ENCODE measurements at places on chromosomes 2 and 18. TPM values are rescaled to one million over a fixed set of nuclear protein-coding genes. Genes with fewer than 3 reads are reported as not detected.

LYPD1 gene
- polyA plus RNA-seq = 0.32 TPM

GRCh38 chr18:45745817-45746461 is 22.0 kb downstream of the SLC14A1 start:
- DNase-seq = no peak

DNA sequence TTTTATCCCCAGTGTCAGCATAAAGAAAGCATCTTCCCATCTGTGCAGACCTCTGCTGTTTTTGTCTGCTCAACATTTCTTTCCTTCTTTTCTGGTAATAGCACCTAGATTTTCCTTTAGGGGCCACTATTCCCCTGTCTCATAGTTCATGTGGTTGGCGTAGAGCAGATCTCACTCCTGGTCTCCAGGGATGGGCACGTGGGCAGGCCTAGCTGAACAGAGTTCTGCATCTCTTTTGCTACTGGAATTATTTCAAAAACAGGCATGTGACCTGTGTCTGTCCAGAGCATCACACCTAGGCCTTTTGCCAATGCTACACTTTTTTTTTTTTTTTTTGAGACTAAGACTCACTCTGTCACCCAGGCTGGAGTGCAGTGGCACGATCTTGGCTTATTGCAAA is 17.7 kb upstream of the ICOS start:
- DNase-seq = no peak

CYRIA gene
- polyA plus RNA-seq = 17.0 TPM

CHAC2 gene
- polyA plus RNA-seq = 2.8 TPM

ADCYAP1 gene
- polyA plus RNA-seq = 0.13 TPM

DNA sequence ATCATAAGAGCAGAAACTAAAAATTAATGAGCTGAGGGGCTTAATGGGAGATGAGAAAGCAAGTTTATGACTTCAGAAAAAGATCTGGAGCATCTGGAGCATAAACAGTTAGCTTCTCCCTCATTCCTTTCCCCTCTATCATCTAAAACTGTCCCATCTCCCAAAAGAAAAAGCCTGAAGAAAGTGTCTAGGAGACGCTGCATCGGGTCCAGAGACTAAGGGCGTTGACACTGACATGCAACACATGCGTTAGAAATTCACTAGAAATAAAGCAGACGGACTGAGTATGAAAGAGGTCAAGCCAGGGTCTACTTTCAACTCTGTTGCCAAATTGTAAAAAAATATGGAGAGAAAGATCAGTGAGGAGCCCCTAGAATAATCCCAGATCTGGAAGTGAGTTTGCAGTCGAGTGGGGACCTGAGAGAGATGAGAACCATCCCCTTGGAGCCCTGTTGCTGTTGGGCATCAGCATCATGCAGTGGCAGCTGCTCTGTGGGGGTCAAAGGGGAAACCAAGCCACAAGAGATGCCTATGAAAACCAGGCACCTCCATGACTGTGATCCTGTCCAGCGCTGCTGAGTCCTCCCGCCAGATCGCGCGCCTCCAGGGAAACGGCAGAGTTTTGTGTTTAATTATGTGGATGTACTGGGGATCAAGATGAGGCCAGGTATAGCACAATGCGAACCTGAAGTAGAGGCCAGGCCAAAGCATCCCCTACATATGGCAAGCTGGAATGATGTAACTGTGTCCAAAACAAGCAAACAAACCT is 13.9 kb downstream of the ANTXR1 start:
- DNase-seq = peak; percentile 41

DNA sequence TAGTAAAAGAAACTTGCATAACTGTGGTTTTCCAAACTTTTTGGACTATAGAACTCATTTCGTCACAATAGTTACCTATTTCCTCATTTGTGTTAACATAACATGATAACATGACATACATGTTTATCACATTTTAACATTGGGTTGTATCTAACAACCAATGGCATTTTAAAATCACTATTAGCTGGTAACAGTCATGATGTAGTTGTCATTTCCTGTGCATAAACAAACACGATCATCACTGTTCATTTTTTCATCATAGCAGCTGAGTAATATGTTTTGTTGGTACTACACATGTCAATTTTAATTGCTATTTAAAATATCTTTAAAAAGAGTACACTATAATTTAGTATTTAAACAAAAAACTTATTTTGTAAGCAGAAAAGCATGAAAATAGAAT is 402.4 kb downstream of the SATB2 start:
- DNase-seq = no peak

DNA sequence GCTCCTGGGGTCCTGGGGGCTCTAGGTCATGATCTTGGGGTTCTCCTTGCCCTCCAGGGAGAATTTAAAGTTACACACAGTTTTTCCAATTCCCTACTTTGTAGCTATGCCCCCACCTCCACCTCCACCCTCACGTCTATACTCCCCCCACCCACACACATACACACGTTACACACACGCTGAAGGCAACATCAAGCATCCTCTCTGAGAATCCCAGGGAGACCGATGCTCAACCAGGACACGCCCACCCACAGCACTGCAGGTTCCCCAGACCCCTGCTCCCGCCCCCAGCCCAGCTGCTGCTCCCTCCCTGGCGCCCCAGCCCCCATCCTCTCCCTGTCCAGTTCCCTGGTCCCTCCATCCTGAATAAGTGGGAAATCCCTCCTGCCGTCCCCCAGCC is 6.4 kb upstream of the TNS1 start:
- no peak for DNase-seq

- DNase-seq = no peak
Measured at GRCh38 chr18:53906681-53907080, 317.8 kb downstream of the MBD2 start.

BIN1 gene
- 71.5 TPM for polyA plus RNA-seq

DNA sequence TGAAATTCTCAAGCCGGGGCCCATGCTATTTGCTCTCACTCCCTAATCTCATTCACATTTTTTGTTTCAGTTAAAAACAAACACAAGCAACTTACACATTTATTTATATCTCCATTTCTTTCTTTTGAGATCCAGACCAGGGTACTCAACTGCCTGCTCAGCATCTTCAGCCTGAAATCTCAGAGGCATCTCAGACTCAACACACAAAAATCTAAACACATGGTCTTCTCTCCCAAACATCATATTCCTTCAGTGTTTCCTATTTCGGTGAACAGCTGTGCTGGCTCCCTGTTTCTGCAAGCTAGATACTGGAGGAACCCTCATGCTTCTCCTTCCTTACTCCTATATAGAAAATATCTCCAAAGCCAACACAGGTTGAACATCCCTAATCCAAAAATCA is 11.3 kb upstream of the RTTN start:
- DNase-seq = no peak

- DNase-seq = no peak
Measured at GRCh38 chr2:177616731-177617130, 224.2 kb downstream of the AGPS start.

C2orf74 gene
- 17.9 TPM for polyA plus RNA-seq

COMMD1 gene
- polyA plus RNA-seq = 80.4 TPM

ALPP gene
- not detected for polyA plus RNA-seq

GRCh38 chr2:205760157-205760556 is 77.9 kb downstream of the NRP2 start:
- DNase-seq = no peak

SNED1 gene
- 60.3 TPM for polyA plus RNA-seq

- no peak for DNase-seq
Measured at GRCh38 chr2:69315160-69315761, 71.8 kb downstream of the GFPT1 start.

DNA sequence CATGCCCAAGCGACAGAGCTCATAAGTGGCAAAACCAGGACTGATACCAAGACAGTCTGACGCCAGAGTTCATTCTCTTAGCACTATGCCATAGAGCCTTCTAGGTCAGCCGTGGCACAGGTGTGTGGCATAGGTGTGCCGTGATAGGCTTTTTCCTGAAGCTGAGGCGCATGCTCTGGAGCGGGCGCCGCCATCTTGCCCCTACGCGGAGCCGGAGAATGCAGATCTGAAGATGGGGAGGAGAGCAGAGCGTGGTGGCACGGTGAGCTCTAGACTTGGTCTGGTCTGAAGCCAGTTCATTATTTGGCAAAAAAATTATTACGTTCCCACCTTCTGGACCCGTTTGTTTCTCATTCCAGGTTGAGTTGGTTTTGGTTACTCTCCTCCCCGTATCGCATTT is 16.6 kb downstream of the MCFD2 start:
- DNase-seq = no peak

MAPRE3 gene
- polyA plus RNA-seq = 13.6 TPM

DNA sequence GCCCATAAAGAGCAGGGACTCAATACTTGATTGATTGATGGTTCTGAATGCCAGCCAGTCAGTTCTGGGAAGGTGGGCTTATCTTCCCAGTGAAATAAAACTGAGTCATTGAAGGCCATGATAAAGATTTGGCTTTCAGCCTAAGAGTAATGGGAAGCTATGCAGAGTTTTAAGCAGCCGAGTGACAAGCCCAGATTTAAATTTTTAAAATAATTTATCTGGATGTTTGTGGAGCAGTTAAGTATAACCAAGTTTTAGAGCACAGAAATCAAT is 122.8 kb downstream of the RAPGEF4 start:
- DNase-seq = no peak

Measured in right lung (tissue), 10 donors.